Thymus (tissue), 14 donors: ENCODE measurements at places on chromosomes 2 and 18.

DNA sequence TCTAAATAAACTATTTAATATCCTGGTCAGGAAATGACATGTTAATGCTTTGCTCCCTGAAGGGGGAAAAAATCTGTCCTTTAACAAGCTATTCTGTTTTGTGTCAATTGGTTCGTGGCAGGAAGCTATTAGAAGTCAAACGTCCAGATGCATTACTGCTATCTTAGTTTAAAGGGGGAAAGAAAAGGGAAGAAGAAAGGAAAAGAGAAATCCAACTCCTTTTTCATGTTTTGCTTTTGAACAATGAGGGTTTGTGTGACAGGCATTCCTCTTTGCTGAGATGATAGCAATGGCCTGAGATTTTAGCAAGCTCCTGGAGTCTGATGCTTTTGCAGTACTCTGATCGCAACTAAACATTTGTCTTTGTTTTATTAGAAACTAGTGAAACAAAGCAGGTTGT, 24.6 kb downstream of the TRIB2 start:
- DNase-seq, result no peak

GRCh38 chr2:160490733-160491685, 2.6 kb downstream of the RBMS1 start:
- DNase-seq, result no peak

- no peak for DNase-seq
Measured at GRCh38 chr2:239271471-239271870, 129.3 kb downstream of the HDAC4 start.

GRCh38 chr2:131093696-131094462, 619 bp upstream of the FAM168B start:
- no peak for DNase-seq

DNA sequence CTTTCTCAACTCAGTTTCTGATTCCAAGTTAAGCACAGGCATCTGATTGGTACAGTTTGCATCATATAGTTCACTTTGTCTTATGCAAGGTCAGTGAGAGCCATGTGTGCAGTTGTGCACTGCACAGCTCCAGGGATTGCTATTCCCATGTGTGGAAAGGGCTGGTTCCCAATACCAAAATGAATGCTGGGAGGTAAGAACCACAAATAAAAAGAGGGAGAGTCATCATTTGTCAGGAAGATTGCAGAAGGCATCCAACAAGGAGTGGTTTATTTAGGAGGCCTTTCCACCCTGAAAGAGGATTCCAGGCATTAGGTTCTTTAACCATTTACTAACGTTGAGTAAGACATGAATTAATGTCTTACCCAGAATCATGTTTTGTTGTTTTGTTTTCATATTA, 141.2 kb upstream of the ST6GAL2 start:
- DNase-seq, result no peak

GRCh38 chr2:174874085-174874484, 109.8 kb upstream of the CHRNA1 start:
- DNase-seq, result no peak

- DNase-seq, result no peak
Measured at GRCh38 chr2:205845446-205845845, 163.1 kb downstream of the NRP2 start.

DNA sequence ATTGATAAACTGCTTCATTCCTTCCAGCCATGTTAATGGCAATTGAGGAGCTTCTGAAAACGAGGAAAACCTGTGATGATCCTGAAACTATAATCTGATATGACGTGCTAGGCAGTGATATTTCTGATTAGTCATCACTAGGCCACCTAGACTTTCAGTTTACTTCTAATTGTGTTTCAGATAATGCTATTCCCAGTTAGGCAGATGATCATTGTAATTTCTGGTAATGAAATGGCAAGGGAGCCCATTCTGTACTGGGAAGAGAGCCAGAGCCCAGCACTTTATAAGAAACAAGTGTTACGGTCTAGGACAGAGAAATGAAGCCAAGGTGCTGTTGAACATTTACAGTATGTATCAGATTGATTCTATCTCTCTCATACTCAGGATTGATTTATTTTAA, 106.2 kb downstream of the CPO start:
- DNase-seq, result no peak

DNA sequence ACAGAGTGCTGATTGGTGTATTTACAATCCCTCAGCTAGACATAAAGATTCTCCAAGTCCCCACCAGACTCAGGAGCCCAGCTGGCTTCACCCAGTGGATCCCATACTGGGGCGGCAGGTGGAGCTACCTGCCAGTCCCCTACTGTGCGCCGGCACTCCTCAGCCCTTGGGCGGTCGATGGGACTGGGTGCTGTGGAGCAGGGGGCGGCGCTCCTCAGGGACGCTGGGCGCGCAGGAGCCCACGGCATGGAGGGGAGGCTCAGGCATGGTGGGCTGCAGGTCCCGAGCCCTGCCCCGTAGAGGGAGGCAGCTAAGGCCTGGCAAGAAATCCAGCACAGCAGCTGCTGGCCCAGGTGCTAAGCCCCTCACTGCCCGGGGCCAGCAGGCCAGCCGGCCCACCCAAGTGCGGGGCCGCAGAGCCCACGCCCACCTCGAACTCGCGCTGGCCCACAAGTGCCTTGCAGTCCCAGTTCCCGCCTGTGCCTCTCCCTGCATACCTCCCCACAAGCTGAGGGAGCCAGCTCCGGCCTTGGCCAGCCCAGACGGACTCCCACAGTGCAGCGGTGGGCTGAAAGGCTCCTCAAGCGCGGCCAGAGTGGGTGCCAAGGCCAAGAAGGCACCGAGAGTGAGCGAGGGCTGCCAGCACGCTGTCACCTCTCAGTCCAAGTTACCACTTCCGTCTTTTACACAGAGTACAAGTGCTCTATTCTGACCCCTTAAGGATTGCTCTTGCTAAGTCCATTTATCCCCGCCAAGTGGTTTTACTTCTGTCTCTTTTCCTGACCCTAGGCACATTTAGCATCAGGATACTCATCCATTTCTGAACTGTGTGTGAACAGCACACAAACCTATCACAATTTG, 1.7 kb upstream of the RPE start:
- DNase-seq, result no peak

DNA sequence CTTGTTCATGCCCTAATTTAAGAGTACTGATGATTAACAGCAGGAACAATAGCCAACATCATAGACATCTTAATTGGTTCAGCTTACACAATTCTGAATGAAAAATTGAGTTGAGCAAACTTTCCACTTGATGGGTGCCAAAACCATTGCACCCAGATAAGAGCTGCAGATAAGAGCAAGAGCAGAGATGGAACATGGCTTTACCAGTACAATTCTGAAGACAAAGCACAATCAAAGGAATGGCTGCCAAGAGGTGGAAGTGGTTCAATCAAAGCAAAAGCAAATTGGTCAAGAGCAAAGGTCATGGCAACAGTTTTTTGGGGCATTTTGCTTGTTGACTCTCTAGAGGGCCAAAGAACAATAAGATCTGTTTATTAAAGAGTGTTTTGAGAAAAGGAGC, 65.6 kb upstream of the ATP5MC3 start:
- no peak for DNase-seq

DNA sequence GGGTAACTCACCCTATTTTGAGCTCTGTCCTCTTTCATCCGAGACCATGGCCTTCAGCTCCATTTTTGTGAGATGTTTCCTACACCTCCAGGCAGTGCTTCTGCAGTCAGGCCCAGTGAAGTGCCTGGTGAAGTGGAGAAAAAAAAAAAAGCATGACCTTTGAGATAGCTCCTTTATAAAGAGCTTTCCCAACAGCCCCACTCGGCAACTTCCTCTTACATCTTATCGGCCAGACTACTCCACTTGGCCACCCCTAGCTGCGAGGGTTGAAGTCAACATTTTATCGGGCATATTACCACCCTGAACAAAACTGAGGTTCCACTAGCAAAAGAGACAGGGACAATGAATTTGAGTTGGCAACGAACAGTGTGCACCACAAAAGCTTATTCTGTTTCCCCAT, 124.8 kb upstream of the RNF152 start:
- no peak for DNase-seq

DNA sequence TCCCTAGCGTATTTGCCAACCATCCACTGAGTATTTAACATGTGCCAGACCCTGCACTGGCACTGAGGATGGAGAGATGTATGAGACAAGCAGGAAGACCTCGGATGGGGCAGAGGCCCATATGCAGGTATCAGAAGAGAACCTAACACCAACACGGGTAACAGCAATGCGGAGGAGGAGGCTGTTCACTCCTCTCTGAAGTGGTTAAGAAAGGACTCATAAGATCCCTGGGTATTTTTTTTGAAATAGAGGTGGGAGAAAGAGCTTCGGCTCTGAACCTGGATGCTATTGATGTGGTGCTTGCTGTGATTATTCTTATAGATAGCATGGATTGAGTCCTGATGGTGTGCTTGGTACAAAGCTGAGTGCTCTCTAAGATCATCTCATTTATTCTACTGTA, 418.3 kb downstream of the LPIN1 start:
- DNase-seq, result no peak

DNA sequence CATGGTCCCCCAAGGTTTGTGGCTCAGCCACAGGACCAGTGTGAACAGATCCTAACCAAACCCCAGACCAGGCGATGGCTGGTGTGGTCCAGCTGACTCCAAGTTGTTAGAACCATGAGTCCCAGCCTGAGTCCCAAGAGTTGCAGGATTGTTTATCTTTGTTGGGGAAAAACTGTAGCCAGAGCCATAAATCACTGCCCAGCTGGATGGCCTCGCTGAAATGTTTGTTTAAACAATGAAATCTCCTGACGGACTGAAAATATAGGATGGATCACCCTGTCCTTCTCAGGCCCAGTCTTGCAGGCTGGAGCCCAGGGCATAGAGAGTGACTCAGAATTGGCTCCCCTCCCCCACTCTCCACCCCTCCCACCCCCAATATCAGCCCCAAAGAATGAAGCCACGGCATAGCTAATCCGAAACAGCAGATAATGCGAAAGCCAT, 36.4 kb downstream of the PKDCC start:
- no peak for DNase-seq

DNA sequence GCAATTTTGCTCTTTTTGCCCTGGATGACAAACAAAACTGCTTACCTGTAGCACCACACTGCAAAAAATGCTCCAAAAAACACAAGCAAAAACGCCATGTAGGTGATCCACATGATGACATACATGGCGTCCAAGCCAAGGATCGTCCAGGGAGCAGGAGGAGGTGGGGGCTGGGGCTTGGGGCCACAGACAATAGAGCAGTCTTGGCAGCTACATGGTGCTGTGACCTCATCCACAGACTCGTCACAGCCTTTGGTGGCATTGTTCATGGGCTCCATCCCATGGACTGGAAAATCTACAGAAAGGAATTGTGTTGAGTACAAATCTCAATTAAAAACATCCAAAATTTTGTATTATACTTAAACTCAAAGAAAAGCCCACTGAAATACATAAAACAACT, 26.1 kb downstream of the NPC1 start:
- DNase-seq, result no peak

GRCh38 chr2:3479430-3480320, 39.7 kb downstream of the ADI1 start:
- no peak for DNase-seq

DNA sequence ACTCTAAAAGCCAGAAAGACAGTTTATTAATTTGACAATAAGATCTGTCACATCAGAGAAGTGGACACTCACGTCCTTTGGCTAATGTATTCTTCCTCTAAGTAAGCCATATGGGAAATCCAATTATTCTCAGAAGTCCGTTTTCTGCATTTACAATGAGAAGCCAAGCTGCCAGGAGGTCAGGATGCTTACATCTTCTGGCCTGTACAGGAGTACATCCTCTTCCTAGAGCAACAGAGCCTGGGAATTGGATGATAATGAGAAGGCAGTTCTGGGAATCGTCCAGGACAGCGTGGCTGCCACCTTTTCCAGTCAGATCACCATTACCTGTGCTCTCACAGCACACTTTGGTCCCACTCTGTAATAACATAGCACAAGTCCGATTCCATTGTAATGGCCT, 5.2 kb downstream of the RAPGEF4 start:
- no peak for DNase-seq
